Smooth muscle cell of the brain vasculature (primary cell): ENCODE measurements at places on chromosomes 1 and 21.

- no peak for DNase-seq
These were observed 5.1 kb downstream of the TMEM201 start for GRCh38 chr1:9593492-9594465.

DNA sequence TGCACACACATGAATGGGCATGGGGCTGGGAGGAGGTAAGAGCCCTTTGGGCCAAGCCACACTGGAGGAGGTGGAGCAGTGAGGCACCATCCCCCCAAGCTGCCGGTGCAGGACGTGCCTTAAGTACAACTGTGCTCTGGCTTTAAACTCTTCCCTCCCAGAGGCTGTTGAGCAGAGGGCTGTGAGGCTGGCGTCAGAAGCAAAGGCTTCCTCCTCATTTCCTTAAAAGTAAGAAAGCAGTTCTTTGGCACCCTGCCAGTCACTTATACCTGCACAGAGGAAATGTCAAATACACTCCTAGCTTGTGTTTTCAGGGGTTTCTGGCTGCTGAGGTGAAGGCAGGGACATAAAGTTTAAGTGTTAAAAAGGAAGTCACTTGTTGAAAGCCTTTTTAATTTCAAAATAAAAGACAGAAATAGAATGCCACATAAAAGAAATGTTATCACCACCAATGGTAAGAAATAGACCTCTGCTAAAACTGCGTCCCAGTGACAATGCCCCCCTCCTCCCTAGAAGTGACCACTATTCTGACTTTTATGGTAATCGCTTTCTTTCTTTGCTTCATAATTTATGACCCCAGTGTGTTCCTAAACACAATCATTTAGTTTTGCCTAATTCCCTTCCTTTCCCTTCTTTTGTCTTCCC lies 33.0 kb downstream of the LAMC2 start:
- DNase-seq: no peak

DNA sequence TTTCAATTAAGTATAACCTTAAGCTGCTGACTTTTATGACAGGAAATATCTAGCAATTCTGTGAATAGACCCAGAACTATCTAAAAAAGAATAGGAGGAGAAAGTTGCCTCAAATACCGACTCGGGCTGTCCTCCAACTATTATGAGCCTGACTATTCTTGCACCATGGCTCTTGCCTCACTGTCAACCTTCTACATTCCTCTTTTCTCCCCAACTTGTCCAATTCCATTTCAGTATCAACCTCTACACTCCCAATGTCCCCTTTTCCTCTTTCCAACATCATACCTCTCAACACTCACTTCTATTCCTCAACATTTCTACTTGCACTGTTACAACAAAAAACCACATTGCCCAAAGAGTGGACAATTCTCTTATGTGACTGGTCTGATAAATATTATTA lies 2.3 kb downstream of the ZZZ3 start:
- no peak for DNase-seq

GRCh38 chr1:186628910-186629309 lies 51.3 kb downstream of the PTGS2 start:
- no peak for DNase-seq

DNA sequence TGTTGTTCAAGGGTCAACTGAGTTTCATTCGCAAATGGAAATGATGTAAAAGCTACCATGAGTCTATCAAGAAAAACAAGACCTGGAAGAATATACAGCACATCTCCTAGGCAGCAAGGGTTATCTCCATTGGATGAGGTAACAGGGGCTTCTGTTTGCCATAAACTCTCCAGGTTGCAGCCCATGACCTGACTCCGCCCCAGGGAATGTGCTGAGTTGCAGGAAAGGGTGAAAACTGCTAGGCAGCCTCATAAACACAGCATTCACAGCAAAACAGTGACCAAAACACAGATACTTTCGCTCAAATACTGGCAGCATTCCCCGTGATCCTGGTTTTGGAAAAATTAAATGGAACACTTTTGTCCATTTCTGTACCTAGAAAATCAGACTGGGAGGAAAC lies 20.2 kb upstream of the ACTA1 start:
- DNase-seq: no peak

DNA sequence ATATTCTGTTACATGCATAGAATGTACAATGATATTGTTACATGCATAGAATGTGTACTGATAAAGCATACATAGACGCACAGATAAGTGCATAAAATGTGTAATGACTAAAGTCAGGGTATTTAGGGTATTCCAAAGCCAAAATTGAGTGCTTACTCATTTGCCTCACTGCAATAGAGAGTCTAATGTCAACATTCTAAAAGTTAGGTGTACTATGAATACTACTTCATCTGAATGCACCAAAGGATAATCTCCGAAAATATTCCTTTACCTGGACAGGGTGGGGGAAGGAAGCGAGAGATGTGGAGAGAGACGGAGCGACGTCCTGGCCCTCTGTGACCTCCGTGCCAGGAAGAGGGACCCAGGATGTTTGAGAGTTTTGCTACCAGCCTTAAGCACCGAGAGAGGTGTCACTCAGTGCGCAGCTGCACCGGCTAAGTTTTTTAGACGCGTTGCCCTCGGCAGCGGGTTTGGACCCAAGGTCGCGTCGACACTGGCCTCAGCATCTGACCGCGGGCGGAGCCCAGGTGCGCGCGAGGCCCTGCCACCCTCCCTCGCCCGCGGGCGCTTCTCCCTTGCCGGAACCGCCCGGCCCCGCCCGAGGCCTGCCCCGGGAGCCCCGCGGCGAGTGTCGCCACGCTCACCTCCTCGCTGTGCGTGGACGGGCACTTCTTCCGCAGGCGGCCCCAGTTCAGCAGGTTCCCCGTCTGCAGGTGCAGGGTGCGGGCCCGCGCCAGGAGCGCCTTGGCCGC lies 660 bp downstream of the GCLM start:
- no peak for DNase-seq

- no peak for DNase-seq
These were observed 42.2 kb downstream of the SLC37A1 start for GRCh38 chr21:42555756-42556438.

DNA sequence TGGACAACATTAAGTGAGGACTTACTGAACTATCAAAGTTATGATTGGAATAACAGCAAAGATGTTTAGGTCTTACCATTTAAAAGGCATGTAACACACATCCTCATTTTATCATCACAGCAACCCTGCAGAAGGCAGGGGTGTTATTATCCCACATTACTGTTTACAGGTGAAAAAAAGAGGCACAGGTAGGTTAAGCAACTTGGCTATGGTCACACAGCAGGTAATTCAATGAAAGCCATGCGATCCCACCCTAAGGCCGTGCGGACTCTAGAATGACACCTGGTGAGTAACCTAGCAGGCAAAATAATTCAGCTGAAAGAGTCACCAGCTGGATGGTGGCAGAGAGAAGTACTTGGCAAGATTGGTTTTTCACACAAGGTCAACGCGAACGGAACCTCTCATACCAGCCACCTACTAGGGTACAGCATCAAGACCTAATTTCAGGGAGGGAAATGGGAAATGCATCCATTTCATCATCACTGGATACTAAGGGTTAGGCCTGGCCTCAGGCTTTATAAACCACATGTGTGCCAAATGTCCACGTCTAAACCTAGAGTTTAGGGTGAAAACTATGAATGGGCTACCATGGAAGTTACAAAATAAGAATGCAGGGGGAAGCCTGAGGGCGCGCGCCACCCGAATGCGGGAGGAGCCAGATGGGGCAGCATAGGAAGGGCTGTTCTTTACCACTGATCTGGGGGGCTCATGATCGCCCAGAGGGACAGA lies 85.3 kb downstream of the SLC66A1 start:
- no peak for DNase-seq

- no peak for DNase-seq
These were observed 474.4 kb downstream of the SETD4 start for GRCh38 chr21:35585878-35586277.

- no peak for DNase-seq
These were observed 64.3 kb downstream of the ZNF644 start for GRCh38 chr1:90957497-90957896.

- no peak for DNase-seq
These were observed 247.4 kb upstream of the ZP4 start for GRCh38 chr1:238138059-238138626.

DNA sequence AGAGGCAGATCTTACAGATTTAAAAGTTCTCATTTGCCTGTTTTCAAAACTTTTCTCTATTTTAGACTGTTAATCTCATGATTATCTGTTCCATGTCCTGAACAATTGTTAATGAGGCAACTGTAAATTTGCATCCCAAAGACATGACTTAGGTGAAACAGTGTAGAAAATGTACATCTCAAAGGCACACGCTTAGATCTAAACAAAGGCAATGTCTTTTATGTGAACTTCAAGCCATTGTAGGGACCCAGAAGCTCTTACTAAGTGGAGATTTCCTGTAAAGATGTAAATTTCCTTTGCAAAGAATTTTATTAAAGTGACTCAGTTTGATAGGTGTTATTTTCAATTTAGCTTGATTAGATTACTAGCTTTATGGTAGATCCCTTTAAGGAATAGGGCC lies 125.2 kb upstream of the F3 start:
- DNase-seq: no peak

DNA sequence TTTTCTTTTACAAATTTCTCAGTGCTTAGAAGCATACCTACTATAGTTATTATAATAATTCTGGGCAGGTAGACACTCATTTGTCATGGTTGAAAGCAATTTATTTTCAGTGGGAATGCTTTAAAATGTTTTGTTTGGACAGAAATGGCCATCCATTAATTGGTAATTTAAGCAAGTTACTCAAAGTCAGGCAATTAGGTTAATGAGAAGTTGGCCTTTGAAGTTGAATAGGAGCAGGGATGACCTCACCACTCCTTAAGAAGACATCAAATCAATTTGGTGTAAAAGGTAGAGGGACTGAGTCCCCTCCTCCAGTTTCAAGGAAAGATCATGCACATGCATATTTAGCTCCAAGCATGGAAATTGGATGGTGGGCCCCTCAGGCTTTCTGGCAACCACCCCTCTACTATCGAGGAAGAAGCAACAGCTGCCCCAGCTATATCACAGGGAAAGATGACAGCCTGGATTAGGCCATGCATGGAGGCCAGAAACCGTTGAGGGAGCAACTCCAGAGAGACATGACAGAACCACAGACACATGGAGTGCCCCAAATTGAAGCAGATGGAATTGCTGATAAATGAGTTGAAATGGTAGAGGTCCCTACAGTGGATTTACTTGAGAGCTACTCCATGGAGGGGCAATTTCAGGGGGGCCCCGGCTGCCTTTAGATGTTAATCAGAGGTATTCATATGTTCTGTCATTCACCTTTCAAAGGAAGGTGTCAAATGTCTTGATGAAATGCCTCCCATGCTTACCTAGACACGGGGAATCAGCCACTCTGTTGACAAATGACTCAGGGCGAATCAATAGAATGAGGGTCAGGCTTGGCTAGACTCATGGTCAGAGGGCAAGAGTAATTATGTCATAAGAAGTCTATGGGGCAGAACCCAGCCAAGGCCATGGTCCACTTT lies 26.7 kb downstream of the HLX start:
- DNase-seq: no peak

DNA sequence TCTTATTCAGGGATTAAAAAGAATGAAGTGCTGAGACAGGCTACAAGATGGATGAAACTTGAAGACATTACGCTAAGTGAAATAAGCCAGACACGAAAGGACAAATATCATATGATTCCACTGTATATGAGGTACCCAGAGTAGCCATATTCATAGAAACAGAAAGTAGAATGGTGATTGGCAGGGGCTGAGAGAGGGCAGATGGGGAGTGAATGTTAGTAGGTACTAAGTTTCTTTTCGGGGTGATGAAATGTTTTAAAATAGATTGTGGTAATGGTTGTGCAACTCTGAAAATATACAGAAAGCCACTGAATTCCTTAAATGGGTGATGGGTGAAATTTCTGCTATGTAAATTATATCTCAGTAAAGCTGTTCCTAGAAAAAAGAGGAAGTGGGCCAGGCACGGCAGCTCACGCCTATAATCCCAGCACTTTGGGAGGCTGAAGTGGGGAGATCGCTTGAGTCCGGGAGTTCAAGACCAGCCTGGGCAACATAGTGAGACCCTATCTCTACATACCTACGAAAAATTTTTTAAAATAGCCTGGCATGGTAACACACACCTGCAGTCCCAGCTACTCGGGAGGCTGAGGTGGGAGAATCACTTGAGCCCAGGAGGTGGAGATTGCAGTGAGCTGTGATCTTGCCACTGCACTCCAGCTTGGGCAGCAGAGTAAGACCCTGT lies 15.9 kb downstream of the SLC27A3 start:
- DNase-seq: no peak

DNA sequence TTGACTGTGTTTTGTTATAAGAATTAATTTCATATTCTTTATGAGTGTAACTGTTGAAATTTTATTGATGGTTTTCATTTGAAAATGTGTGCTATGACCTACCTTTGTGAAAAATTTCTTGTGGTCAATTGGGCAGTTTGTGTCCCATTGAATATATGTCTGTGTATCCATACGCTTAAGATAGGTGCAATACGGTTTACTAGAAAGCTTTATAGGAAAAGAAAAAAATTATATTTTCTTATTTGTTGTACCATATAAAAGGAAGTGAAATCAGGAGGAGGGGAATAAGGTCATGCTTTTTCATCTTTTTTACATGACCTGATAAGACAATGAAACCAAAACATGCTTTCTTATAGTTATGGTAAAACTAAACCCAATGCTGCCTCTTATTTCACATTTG lies 807.7 kb downstream of the USP25 start:
- no peak for DNase-seq

- no peak for DNase-seq
These were observed 221.4 kb upstream of the PKN2 start for GRCh38 chr1:88462488-88463261.

DNA sequence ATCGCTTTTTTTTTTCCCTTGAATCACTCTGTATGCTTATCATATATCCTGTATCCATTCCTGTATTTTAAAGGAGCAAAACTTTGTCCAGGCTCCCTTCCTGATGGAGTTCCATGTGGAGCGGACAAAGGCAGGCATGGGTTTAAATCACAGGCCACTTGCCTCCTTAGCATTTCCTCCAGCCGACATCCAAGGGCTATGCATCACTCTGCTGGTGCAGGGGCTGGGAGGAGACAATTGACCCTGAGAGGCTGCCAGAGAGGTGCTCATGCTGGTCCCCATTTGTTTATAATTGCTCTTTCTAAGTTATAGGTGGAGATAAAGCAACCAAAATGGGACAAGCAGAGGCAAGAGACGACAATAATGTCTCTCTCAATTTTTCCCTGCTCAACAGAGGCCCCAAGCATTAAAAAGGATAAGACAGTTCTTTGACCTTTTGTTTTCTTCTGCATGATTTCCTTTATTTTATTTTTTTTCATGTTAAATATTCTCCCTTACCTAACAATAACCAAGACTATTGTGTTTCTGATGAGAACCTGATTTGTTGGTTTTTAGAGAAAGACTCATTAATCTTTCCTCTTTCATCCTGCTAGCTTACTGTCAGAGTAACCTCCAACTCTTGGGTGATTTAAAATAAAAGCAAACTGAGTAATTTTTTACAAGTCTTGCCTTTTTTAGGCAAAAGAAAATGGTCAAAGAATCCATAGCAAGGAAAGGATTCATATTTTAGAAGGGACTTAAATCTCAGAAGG lies 353.7 kb downstream of the ADGRL2 start:
- no peak for DNase-seq

- no peak for DNase-seq
These were observed 9.5 kb downstream of the STX6 start for GRCh38 chr1:181013144-181013543.
